ENCODE measurements at places on chromosomes 16 and 17. TPM values are rescaled to one million over a fixed set of nuclear protein-coding genes. Genes with fewer than 3 reads are reported as not detected.

The TBX6 gene
- total RNA-seq, result 0.34 TPM

The CAMKK1 gene
- total RNA-seq, result 15.7 TPM

The OTOA gene
- total RNA-seq, result not detected

The RCVRN gene
- not detected for total RNA-seq

The RHBDL3 gene
- 4.4 TPM for total RNA-seq

The NFATC2IP gene
- 31.1 TPM for total RNA-seq

All from A549 treated with CpdA at 1 μM for 4 hours (cell line).